ENCODE measurements at places on chromosomes 11 and 22.

- DNase-seq: no peak
These were observed 173.2 kb downstream of the LARGE1 start for GRCh38 chr22:33747029-33747428.

DNA sequence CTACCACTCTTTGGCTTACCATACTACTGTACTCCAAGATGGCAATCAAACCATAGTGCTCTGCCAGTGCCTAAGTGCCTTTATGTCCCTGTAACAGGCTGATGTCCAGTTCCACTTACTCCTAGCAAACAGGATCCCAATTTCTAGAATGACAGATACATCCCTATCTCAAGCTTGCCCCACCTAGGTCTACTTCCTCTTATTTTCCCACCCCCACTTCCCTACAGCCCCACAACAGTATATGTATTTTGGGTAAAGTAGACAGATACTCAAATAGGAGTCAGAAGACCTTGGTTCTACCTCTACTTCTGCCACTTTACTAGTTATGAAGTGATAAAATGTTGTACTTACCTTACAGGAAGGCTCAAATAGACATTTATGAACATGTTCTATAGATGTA, 24.1 kb downstream of the SIK3 start:
- no peak for DNase-seq

DNA sequence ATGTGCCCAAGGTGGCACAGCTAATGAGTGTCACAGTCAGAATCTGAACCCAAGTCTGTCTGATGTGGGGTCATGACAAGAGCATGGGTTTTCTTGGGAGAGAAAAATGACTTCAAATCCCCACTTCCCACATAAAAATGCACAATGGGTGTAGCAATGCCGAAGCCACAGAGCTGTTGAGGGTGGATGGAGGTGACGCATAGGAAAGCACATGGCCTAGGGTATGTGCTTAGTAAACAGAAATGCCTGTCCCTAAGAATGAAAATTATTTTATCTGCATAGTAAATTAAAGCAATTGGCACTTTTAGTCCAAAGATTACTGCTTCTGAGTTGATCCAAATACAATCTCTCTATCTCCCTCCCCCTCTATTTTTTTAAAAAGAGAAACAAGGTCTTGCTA, 10.9 kb downstream of the MICAL3 start:
- DNase-seq: no peak

DNA sequence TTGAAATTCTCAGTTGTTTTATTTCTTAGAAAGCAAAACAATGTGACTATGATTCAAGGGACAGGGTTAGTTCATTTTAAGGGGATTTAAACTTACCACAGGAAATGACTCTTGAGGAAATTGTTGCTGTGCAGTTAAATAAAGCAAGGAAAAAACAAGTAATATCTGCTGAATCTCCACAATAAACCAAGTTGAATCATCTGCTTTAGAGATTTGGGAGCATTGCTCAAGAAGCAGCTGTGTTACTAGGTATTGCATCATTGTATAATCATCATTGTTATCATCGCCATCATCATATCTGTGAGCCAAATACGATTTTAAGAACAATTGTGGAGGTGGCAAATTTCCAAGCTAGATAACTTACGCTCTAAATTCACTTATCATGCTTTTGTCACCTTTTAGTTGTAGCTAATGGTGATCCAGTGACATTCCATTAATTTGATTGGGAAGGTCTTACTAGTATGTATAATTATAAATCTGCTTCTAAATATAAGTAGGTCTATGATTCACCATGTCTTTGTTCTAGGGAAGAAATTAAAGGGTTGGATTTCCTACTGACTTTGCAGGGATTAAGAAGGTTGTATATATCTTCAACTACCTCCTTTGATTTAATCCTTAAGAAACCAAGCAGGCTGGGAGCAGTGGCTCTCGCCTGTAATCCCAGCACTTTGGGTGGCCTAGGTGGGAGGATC, 19.9 kb downstream of the MMP10 start:
- DNase-seq: no peak

DNA sequence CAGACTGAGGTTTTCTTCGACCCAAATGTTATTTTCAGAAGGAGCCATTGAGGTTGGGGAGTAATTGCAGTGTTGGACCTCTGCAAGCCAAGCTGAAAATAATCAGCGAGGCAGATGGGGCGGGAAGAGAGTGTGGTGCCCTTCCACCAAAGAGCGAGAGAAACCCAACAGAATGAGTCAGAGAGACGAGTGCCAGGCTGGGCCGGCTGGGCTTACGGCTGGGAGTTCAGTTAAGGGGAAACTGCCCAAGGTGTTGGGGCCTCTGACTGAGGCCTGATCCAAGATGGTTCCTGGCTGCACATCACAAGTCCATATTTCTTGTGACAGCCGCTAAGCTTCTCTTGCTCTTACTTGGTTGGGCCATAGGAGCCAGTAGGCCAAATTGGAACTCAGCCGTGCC, 30.4 kb upstream of the CREB3L1 start:
- no peak for DNase-seq

DNA sequence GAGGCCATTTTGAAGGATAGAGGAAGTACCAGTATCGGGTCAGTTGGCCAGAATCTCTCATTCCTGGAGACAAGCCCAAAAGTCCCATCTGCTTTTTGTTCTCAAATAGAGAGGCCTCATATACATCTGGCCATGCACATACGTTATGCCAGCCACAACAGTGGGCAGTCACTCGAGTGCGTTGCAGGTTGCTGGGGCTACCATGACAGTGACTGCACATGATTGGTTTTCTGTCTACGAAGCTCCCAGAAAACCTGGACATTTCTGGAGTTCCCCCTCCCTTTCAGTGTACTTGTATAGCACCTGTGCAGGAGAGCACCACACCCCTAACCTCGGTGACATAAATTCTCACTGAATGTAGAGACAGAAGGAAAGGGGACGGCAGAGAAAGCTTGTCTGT, 62.1 kb downstream of the C22orf31 start:
- DNase-seq: no peak

DNA sequence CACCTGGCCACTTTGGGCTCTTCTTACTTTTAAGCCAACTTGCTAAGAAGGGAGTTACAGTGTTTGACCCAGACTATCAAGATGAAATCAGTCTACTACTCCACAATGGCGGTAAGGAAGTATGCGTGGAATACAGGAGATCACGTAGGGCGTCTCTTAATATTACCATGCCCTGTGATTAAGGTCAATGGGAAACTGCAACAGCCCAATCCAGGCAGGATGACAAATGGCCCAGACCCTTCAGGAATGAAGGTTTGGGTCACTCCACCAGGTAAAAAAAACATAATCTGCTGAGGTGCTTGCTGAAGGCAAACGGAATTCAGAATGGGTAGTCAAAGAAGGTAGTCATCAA, 1.0 kb upstream of the YPEL4 start:
- DNase-seq: no peak

DNA sequence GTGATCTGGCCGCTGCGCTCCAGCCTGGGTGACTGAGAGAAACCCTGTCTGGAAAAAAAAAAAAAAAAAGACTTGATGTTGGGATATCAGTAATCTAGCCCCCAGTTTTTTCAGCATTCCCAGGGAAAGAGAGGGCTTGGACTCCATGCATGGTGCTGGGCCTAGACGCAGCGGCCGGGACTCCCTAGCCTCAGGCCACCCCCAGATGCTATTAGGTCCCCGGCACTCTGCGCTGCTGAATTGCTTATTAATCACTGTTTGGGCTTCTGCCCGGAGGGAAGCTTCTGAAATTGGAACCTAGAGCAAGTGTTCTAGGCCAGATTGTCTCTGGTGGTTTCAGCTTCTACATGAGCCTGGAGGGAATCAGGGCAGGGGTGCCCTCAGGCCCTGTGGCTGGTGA, 39.0 kb downstream of the SLCO2B1 start:
- DNase-seq: no peak

DNA sequence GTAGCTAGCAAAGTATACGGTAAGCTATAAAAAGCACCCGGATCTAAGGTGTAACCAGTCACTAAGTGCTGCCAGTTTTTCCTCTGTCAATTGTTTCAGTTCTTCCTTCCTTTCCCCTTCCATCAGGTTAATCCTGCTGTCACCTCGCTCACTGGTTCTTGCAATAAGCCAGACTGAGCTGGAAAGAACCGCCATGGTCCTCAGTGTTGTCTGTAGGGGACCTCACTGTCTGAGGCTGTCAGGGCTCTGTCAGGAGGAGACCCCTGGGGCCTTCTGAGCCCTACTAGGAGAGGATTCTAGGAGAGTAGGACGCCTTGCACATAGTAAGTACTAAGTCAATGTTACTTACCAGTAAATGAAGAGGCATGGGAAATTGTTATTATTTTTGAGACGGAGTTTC, 1.4 kb upstream of the TBC1D22A start:
- DNase-seq: no peak

- no peak for DNase-seq
These were observed 85.0 kb upstream of the RCN1 start for GRCh38 chr11:32005786-32006416.

- no peak for DNase-seq
These were observed 7.8 kb upstream of the RRM1 start for GRCh38 chr11:4086575-4087353.

GRCh38 chr11:106202935-106203620, 125.6 kb downstream of the AASDHPPT start:
- DNase-seq: no peak

- no peak for DNase-seq
These were observed 261.7 kb downstream of the TENM4 start for GRCh38 chr11:79179087-79179486.

DNA sequence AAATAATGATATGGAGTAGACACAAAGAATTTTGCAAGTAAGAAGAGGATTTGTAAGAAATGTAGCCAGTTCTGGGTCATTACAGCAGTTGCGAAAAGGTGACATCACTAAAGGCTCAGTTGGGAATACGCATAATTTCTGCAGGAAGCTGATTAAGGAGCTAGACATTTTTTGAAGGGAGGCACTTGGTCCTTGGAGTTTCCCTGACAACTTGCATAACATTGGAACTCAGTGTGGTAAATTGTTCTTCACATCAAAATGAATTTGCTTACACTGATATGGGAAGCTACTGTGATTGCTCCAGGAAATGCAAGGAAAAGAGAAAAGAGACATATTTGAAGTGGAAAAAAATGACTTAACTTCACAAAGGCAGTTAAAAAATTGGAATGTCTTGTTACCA, 626.1 kb downstream of the NELL1 start:
- no peak for DNase-seq

DNA sequence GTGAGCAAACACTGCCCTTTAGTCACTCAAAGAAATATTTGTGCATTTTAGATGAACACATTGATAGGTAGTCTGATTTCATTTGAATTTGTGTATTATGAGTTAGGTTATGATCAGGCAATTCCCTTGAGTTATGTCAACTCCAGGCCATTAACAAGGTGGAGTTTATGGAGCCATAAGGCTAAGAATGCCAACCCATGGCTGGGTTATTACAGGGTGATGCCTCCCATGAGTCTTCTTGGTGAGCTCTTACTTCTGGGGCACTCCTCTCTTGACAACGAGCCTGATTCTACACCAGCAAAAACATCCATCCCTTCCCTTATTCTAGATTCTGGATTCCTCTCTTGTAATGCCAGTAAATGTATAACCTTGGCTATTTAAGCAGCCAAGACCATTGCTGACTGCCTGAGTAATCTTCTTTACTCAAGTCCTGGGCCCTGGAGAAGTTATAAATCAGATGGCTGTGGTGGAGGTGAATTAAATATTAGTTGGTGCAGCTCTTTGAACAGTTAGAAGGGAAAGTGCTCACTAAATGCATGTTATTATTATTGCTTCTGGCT, 645.7 kb upstream of the TENM4 start:
- no peak for DNase-seq

- DNase-seq: no peak
These were observed 11.5 kb upstream of the RPS3 start for GRCh38 chr11:75387736-75388294.

DNA sequence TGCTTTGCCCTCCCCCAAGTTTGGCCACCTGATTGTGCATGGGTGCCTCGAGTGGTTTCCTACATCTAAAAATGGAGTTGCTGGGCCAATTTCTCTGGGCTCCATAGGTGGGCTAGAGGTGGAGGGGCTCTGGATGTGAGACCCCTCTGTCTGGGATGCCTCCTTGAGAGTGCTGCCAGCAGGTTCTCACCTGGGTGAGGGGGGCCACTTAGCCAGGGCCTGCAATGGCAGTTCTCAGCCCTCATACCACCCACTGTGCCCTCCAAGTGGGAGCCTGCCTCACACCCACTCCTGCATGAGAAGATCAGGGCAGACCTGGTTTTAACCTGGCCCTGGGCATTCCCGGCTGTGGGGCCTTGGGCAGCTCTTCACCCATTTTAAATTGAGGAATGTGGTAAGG, 83.9 kb downstream of the CABIN1 start:
- DNase-seq: no peak

GRCh38 chr11:96203567-96204365, 139.2 kb downstream of the MAML2 start:
- no peak for DNase-seq

All from stimulated activated CD8-positive, alpha-beta memory T cell treated with anti-CD3 and anti-CD28 coated beads, Interleukin-4, amount 100 ng/mL, for 24 hours (primary cell).